ENCODE measurements at places on chromosomes 11 and 22. TPM values are rescaled to one million over a fixed set of nuclear protein-coding genes. Genes with fewer than 3 reads are reported as not detected.

DNA sequence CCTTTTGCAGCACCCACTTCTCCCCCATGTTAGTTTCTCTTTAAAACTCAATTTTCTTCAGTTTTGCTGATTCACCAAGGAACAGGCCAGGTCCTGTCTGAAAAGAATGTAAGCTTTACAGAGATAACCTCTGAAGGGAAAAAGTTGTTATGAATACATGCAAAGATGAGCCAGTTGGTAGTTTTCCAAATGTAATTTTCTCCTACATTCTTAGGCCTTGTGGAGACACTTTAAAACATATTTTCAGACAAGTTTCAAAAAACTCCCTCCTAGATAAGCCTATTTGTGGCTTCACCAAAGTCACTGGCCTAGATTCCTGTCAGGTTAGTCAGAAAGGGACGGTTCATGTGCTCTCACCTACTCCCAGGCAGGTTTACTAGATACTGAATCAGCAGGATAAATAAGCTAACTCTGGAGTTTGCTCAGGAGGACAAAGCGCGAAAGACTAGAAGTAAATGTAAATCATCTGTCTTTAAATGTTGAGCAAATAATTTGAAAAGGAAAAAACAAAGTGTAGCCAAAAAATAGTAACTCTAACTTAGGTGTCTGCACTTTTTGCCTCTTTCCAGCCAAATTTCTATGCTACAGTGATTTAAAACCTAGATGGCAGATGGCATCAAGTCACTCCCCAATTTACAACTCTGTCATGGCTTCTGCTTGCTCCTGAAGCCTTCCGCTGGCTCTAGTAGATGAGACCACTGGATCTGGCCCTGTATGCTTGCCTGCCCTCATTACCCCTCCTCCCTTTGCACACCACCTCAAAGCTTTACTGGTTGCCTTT lies 4.9 kb upstream of the ATP6V1E1 start:
- DNase-seq = peak; percentile 92

GRCh38 chr11:87005569-87005921 lies 32.2 kb upstream of the TMEM135 start:
- DNase-seq = no peak

DNA sequence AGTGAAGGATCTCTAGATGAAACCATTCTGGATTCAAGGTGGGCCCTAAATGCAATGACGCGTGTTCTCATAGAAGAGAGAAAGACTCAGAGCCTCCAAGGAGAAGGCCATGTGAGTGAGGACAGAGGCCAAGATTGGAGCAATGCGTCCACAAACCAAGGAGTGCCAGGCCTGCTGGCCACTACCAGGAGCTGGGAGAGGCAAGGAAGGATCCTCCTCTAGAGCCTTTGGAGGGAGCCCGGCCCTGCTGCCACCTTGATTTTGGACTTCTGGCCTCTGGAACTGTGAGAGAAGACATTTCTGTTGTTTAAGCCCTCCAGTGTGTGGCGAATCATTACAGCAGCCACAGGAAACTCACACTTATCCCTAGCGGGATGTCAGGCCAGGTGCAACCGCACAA lies 52.7 kb upstream of the SHANK2 start:
- no peak for DNase-seq

DNA sequence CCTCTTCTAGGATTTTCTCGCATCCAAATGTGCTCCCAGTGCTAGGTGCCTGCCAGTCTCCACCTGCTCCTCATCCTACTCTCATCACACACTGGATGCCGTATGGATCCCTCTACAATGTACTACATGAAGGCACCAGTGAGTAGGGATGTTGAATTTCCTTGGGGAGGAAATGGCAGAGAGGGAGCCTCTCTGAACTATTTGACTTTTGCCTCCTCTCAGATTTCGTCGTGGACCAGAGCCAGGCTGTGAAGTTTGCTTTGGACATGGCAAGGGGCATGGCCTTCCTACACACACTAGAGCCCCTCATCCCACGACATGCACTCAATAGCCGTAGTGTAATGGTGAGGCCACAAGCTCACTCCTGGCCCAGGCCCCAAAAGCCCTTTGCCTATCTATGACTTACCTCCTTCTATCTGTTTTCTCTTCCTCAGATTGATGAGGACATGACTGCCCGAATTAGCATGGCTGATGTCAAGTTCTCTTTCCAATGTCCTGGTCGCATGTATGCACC lies 2.5 kb downstream of the TAF10 start:
- DNase-seq = no peak

GRCh38 chr22:19884161-19884953 lies 29.7 kb upstream of the GNB1L start:
- no peak for DNase-seq

DNA sequence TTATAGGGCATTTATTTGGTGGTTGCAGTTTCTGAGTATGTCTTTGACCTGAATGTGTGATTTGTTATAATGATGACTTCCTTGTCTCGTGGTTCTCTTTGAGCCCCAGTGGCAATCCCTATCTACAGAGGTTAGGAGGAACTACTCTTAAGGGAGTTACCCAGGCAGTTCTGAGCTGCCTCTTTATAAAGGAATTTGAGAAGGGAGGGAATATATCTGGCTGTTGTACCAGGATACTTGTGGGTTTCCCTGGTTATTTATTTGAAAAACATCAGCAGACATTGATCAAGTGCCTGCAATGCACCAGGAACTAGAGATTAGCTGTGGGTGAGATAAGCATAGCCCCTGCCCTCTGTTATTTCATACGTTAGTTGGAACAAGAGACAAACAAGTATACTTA lies 243.5 kb upstream of the ARHGAP20 start:
- peak; percentile 54 for DNase-seq

Gene DGCR6
- total RNA-seq = 1.3 TPM

GRCh38 chr11:114272311-114272710 lies 23.9 kb upstream of the NNMT start:
- DNase-seq = no peak

DNA sequence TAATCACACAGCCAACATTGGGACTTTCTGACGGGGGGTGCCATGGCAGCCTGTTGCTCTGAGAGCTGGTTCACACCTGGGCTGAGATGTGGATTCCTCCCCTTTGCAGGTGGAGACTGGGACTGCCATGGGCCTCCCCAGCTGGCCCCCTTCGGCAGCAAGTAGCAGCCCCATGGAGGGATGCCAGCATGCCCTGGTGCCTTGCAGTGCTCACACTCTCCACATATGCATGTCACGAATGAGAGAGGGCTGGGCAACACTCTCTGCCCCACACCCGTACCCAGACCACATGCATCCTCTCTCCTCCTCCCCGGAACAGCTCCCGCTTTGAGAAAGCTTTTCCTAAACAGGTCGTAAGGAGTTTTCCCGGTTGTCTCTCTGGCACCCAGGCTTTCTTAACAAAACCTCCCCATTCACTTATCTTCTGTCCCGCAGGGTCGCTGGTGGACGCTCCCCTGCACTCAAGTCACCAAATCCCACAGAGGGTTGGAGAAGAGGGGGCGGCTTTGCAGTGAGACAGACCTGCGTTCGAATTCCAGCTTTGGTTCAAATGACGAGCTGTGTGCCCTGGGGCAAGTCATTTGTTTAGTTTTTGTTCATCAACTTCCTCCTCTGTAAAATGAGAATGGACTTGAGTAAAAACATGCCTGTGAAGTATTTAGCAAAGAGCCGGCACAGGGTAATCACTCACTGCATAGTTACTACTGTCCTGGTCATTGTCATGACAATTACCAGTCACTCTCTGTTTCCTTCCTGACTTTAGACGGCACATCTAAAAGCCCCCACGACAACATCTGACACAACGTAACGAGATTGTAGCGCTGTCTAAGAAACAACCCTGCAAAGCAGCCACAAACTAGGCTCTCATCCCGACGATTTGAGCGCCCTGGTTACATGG lies 231.3 kb upstream of the B3GAT1 start:
- no peak for DNase-seq

DNA sequence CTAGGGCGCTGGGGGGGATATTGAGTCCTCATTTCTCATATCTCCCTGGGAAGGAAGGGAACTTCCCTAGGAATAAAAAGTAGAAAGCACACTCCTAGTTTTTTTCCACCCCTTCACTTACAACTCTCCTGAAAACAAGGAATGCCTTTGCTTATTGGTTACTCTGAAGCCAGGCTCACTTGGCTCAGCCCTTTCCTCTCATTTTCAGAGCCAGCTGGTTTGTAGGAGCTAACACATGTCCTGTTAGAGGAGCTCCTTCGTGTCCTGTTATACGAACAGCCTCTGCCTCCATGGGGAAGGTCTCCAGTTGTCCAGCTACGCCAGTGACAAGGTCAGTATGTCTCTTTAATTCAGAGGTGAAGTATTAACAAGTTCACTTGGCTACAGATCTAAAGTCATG lies 17.6 kb downstream of the ALKBH8 start:
- no peak for DNase-seq

Gene TIMP3
- 158 TPM for total RNA-seq

Gene GLYAT
- total RNA-seq = not detected

- peak; percentile 90 for DNase-seq
Observed at GRCh38 chr11:96199563-96200025, 143.4 kb downstream of the MAML2 start.

DNA sequence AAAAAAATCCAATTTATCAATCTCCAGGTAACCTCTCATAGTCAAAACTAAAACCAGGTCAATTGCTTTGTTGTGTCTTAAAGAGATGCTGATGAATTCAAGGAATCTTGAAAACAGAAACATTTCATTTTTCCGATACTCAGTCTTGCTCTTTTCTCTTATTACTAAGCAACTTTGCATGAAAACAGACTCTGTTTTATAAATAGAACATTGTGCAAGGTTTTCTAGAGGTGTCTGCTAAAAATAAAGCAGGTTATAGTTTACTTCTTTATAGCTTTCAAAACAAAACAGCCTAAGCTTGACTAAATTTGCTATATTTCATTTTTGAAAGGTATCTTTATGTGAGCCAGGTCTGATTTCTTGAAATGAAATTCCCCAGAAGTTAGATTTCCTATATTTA lies 109.3 kb downstream of the ARL14EP start:
- DNase-seq = no peak

Gene ZPR1
- 65.1 TPM for total RNA-seq

DNA sequence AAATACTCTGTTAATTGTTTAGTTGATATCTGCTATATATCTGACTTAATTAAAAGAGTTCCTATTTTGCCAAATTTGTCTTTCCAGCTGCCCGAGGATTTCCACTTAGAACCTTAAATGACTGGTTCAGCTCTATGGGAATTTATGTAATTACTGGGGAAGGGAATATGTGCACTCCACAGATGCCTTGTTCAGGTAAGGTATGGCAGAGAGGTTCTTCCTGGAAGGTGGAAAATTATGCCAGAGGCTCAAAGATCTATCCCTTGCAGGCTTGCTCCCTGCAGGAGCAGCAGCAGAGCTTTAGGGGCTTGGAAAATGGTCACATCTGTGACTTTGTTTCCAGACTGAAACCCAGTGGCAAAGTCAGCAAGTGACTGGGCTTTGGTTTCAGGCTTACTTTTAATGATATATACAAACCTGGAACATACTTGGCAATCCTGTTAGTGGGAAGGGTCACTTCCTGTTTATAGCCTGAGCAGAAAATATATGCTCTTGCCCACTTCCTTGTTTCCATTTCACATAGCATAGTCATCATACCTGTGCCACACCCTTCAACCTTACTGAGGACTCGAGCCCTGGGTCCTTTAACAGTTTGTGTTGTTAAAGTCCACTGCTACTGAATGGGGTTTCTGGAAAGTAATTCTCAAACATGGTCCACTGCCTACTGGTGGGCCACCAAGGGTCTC lies 23.7 kb downstream of the WBP2NL start:
- DNase-seq = no peak

Gene MPZL3
- 8.5 TPM for total RNA-seq

All from astrocyte (in vitro differentiated cells and primary cell).